ENCODE measurements at places on chromosomes 11 and 22.

GRCh38 chr11:112554586-112554985 lies 293.9 kb upstream of the PLET1 start:
- DNase-seq = no peak

- no peak for DNase-seq
These were observed 5.4 kb downstream of the DDIAS start for GRCh38 chr11:82906931-82907330.

DNA sequence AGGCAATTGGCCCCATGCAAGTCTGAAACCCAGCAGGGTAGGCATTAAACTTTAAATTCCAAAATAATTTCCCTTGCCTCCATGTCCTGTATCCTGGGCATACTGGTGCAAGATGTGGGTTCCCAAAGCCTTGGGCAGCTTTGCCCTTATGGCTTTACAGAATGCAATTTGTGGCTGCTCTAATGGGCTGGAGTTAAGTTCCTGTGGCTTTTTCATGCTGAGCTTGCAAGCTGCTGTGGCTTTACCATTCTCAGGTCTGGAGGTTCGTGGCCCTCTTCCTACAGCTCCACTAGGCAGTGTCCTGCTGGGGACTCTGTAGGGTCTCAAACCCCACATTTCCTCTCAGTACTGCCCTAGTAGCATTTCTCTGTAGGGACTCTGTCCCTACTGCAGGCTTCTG lies 15.0 kb upstream of the BIRC3 start:
- no peak for DNase-seq

GRCh38 chr22:17237038-17237668 lies 17.9 kb upstream of the ADA2 start:
- DNase-seq = no peak

DNA sequence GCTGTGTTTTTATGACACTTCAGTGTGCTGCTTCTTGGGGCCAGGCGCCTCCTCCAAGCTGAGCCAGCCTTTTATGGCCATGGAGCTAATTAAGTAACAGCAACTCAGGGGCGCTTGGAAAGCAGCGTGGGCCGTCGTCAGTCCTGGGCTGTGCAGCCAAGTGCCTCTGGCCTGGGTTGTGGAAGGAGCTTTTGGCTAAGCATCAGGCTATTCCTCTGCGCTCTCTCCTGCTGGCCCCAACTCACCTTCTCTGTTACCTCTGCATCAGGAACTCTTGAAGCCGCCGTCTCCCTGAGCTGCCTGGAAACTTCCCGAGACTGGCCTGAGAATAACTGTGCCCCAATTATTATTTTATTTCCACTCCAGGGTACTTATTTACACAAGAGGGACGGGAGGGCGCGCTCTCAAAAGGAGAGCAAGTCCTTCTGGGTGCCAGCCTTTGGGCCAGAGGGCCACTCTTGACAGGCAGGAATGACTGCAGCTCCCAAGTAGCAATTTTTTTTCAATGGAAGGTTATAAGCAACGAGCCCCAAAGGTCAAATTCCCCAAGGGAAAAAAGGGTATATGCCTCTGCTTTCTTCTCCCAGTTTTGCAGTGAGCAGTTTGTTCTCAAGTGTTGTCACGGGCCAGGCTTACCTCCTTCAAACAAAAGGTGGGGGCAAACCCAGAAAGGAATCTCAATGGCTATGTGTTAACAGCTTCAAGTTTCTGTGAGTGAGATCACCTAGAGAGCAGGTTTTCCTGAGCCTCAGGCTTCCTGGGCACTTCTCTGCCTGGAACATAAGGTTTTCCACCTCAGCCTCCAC lies 38.5 kb upstream of the NAV2 start:
- no peak for DNase-seq

- DNase-seq = peak; percentile 58
These were observed 37.7 kb upstream of the GNB1L start for GRCh38 chr22:19892257-19892879.

DNA sequence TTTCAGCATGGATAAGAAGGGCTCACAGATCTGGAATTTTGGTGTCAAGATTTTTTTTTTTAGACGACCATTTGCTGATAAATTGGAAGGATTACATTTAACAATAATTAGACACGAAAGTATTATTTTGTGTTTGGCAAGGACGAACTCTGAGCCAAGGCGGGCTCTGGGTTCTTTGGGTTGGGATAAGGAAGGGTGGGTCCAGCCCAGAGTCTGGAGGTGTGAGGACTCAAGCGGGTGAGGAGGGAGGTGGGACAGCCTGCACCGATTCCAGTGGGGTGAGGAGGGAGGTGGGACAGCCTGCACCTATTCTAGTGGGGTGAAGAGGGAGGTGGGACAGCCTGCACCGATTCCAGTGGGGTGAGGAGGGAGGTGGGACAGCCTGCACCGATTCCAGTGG lies 4.1 kb downstream of the B3GAT1 start:
- no peak for DNase-seq

GRCh38 chr22:36775586-36775963 lies 344 bp downstream of the IFT27 start:
- no peak for DNase-seq

Measured in activated naive CD4-positive, alpha-beta T cell (primary cell).